ENCODE measurements at places on chromosomes 5 and 9.

DNA sequence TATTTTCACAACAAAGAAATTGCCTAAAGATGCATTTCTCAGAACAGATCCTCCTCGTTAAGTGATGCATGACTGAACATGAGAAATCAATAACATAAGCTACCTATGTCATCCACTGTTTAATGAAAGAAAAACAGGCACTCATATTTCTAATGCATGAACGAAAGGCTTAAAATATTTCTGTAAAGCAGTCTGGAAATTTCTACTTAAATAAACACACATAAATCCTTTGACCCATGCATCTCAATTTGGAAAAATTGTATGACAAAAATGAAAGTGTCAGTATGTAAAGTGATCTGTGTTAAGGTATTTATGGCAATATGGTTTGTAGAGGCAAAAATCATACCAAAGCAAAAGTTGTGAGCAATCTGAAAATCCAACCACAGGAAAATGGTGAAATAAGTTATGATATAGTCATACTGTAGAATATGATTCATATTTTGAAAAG, 399.2 kb upstream of the GRAMD2B start:
- DNase-seq, result no peak

GRCh38 chr5:141760193-141760592, 78.2 kb upstream of the ARAP3 start:
- no peak for DNase-seq

GRCh38 chr5:51194671-51195070, 188.6 kb upstream of the ISL1 start:
- no peak for DNase-seq

DNA sequence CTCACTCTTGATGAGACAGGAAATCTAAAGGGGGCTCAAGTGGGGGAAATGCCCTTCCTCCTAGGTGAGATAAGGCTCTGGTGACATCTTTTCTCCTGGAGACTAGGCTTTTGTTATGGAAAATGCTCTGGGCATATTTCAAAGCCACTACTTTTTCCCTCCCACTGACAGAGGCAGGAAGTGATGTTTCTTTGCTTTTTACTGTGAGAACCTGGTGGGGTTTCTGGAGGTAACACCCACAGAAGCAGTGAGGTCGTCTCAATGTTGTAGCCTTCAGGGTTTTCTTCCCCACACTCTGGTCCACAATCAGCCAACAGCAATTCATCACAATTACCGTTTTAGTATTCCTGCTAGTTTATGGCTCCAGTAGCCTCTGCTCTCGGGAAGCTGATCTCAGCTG, 41.4 kb upstream of the FAM240B start:
- no peak for DNase-seq

DNA sequence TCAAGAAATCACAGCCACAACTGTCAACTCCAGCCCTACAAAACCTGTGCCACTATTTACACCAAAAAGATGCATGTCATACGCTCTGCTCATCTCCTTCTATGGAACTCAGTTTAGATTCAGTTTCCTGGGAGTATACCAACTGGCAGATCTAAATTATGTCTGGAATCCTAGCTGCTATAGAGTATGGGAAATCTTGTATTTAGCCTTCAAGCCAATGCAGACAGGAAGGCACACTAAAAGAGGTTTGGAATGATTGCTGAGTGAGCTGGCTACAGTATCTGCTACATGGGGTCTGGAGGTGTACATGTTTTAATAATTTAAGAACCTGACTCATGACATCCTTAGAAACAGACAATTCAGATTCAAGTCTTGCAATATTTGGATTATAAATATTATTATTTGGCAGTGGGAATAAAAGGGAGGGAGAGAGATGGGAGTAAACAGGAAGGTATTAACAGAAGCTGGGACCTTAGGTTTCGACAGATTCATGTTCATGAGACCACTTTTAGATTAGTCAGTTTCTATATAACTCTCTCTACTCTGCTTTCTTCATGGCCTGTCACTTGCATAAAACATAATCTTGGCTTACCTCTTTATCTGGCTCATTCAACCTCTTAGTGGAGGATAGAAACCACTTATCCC, 178.8 kb upstream of the HAPLN1 start:
- no peak for DNase-seq

DNA sequence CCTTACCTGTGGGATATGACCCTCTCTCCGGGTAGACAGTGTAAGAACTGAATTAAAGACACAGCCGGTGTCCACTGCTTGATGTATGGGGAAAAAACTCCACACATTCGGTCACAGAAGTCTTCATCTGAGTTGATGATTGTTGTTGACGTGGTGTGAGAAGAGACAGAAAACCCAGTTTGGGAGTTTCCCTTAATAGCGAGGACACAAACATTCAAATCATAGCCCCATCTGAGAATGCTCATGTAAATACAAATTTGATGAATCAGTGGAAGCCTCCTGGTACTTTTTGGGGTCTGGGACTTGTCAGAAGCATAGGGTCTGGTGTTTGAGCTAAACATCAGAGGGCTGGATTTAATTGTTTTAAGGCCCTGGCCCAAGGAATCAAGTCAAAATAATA, 11.0 kb downstream of the HAVCR1 start:
- DNase-seq, result no peak

DNA sequence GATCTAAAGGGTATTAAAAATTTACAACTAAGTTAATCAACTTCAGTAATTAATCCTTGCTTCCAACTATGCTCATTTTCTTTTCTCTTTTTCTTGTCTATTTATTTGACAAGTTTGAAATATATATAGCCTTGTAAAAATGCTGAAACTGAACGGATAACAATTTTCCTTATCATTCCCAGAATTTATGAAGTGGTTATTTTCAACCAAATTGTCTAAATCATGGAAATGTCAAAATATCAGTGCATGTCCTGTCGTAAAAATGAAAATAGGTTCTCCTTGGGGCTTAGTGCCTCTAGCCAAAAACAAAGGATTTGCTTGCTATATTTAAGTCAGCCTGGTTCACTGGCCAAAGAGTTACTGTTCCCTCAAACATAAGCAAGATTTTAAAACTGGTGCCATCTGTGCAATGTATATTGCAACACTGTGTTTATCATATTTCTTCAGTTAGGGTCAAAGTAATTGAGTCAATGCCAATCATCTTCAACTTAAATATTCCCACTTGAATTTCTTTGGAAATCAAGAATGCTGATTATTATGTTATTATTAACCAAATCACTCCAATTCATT, 798.3 kb downstream of the MAT2B start:
- DNase-seq, result no peak
